ENCODE measurements at places on chromosomes 7 and 10. TPM values are rescaled to one million over a fixed set of nuclear protein-coding genes. Genes with fewer than 3 reads are reported as not detected.

DNA sequence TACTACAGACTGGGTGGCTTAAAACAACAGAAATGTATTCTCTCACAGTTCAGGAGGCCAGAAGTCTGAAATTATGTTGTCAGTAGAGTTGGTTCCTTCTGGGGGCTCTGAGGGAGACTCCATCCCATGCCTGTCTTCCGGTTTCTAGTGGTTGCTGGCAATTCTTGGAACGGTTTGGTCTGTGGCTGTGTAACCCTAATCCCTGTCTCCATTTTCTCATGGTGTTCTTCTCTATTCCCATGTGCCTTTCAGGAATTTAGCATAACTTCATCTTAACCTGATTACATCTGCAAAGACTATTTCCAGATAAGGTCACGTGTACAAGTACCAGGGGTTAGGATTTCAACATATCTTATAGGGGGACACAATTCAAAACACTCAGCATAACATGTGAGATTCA, 73.2 kb downstream of the FAM241B start:
- no peak overlapping the region for H3K4me3 ChIP-seq
- H3K27ac ChIP-seq, result no peak overlapping the region
- peaks cover 4% of the 10 kb centered on the region for H3K27me3 ChIP-seq
- no peak for DNase-seq
- H3K4me1 ChIP-seq, result no peaks in the 10 kb centered on the region

GRCh38 chr7:55970978-55971377, 6.6 kb downstream of the NIPSNAP2 start:
- no peaks in the 10 kb centered on the region for H3K36me3 ChIP-seq
- H3K27me3 ChIP-seq, result no peaks in the 10 kb centered on the region
- DNase-seq, result no peak

DNA sequence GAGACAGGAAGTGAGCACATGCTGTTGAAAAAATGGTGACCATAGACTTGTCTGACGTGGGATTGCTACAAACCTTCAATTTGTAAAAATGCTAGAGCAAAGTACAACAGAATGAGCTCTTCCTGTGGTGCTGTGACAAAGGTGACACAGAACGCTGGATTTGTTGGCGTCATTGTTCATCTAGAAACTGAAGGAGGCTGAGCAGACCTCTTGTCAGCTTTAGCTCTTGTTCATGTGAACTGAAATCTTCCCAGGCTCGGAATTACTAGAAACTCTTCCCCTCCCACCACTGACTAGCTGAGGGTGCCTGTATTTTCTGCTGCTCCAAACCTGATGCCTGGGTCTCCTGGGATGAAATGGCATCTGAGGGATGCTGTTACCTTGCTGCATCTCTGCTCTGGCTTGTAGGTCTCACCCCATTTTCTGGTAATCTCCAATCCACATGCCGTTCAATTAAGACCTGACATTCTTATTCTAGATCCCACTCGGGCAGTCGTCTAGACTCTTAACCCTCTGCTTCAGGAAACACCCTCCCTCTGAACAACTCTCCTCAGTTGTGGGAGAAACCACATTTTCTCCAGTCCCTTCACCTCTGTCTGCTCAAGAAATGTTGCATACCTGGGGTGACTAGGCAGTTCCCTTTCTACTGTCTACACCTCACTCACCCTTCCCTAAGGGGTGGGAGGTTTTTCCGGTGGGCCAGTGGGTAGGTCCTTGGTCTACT, 349.3 kb downstream of the CXCL12 start:
- H3K27ac ChIP-seq, result no peak overlapping the region
- no peaks in the 10 kb centered on the region for H3K36me3 ChIP-seq
- no peaks in the 10 kb centered on the region for H3K27me3 ChIP-seq
- DNase-seq, result no peak

- peaks cover 3% of the 10 kb centered on the region for H3K4me1 ChIP-seq
- no peak overlapping the region for H3K27ac ChIP-seq
- H3K27me3 ChIP-seq, result no peaks in the 10 kb centered on the region
- H3K4me3 ChIP-seq, result no peak overlapping the region
These were observed 78.8 kb downstream of the RALA start for GRCh38 chr7:39702133-39702532.

DNA sequence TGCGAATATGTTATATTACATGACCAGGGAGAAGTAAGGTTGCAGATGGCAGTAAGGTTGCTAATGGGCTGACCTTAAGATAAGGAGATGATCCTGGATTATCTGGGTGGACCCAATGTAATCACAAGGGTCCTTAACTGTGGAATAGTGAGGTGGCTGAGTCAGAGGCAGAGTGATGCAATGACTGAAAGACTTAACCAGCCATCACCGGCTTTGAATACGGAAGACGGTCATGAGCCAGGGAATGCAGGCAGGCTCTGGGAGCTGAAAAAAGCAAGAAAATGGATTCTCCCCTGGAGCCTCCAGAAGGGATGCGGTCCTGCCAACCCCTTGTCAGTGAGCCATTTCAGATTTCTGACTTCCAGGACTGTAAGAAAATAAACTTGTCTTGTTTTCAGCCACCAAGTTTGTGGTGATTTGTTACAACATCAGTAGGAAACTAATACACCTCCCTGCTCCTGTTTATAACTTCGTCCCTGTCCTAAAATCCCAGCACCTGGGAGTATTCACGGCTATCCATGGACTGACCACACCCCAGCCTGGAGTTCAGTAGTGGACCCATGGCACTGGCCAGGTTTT, 4.6 kb upstream of the C10orf95 start:
- no peak overlapping the region for H3K27ac ChIP-seq
- no peak for DNase-seq
- no peak overlapping the region for H3K4me3 ChIP-seq
- H3K36me3 ChIP-seq, result peaks cover 14% of the 10 kb centered on the region
- H3K4me1 ChIP-seq, result peaks cover 26% of the 10 kb centered on the region
- H3K27me3 ChIP-seq, result no peaks in the 10 kb centered on the region

DNA sequence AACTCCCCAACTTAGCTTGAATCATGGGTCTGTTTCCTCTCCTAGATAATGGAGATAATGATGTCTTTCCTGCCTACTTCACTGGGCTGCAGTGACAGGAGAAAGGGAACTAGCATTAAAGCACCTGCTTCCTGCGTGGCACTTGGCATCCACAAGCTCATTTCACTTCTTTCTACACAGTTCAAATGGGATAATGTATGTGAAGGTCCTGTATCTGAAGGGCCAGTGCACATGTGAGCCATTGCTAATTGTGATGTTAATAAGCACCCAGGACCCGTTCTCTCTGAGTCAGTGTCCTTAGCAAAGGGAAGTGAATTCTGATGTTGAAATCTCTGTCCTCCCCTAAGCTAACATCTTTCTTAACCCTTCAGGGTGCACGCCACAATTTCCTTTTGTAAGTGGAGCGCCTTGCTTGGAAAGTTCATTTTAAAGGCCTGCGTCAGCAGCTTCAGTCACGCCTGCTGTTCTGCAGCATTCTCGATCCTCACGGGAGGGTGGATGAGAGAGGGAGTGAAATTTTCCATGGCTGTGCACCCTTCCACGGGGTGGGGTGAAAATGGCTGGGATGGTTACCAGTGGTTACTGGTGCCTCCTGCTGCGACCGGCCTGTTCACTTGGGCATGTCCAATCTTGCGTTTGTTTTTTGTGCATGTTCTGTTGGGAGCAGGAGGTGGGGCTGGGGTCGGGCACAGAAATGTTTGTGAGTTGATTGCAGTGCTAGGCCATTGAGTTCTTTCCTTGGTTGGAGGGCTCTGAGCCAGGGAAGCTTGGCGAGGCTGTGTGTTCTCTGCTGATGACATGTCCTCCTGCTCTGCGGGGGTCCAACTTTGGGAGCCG, 59.2 kb downstream of the HK1 start:
- DNase-seq, result no peak
- no peak overlapping the region for H3K4me3 ChIP-seq
- peaks cover 38% of the 10 kb centered on the region for H3K4me1 ChIP-seq
- H3K36me3 ChIP-seq, result no peaks in the 10 kb centered on the region

- H3K36me3 ChIP-seq, result no peaks in the 10 kb centered on the region
- no peak for DNase-seq
- H3K4me3 ChIP-seq, result no peak overlapping the region
- no peak overlapping the region for H3K27ac ChIP-seq
- H3K4me1 ChIP-seq, result no peaks in the 10 kb centered on the region
These were observed 58.1 kb upstream of the SEC61G start for GRCh38 chr7:54817152-54817551.

DNA sequence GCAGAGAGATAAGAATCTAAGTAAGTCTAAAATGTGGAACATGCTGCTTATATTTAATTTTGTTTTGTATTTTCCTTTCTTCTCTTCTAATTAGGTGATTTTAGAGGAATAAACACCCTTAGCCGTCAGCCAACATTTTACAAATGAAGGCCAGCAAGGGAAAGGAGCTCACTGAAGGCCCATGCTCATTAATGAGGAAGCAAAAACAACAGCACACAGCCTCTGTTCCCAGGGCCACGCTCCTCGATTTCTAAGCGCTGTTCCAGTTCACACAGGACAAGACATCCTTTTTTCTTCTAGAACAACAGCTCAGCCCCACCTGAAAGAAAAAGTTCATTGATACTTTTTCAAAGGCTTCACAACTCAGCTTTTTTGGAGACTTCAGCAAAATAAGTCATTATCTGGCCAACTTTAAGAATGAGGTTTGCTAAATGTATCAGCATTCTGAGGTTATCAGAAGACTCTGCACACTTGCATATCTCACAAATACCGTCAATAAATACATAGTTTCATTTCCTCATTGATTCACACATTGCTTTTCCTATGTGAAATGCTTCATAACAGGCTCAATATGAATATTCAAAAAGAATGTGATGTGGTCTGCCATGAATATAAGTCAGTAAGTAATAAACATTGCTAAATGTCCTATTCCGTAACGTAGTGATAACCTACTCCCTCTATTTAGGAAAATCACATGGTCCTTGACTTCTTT, 34.8 kb upstream of the SFMBT2 start:
- H3K27me3 ChIP-seq, result no peaks in the 10 kb centered on the region
- DNase-seq, result no peak
- no peaks in the 10 kb centered on the region for H3K36me3 ChIP-seq
- no peak overlapping the region for H3K4me3 ChIP-seq
- H3K27ac ChIP-seq, result no peak overlapping the region

DNA sequence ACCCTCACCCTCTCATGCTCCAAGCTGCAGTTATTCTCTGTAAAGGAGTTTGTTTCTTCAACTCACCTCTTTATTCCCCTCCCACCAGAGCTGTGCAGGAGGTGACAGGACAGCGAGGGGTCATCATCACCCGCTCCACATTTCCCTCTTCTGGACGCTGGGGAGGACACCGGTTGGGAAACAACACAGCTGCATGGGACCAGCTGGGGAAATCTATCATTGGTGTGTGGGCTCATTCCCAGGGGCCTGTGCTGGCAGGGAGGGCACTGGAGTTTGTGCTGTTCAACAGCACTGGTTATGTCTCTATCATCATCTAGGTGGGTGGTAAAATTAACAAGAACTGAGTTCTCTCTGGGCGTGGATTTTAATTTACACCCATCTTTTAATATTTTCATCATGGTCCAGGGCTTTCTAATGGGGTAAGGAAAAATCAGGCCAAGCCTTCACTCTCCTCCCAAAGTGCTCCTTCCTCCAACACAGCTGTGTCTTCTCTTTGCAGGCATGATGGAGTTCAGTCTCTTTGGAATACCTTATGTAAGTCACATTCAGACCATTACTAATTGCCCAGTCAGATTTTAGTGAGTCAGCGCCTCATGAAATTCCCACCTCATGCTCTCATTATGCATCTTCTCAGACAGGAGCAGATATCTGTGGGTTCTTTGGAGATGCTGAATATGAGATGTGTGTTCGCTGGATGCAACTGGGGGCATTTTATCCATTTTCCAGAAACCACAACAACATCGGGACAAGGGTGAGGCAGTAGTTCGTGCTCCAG, 61.6 kb downstream of the PRSS58 start:
- no peak for DNase-seq
- no peaks in the 10 kb centered on the region for H3K4me1 ChIP-seq
- H3K27me3 ChIP-seq, result no peaks in the 10 kb centered on the region
- no peak overlapping the region for H3K27ac ChIP-seq

DNA sequence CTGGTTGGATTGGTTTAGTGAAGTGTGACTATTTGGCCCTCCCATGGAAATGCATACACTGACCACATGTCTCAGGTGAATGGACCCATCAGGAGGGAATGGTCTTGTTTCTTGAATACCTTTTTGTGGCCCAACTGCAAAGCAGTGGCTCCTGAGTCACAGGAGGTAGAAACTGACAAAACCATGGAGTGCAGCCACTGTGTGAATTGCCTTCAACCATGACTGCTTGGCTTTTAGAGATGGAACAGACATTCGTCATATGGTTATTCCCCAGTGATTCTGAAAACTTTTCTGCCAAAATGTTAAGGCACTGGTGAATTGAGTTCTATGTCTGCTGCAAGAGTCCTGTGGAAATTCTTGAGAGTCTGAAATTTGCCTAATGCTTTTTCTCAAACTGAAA, 64.7 kb downstream of the CDK14 start:
- DNase-seq, result no peak
- H3K4me3 ChIP-seq, result no peak overlapping the region
- no peaks in the 10 kb centered on the region for H3K36me3 ChIP-seq
- no peak overlapping the region for H3K27ac ChIP-seq
- H3K4me1 ChIP-seq, result no peaks in the 10 kb centered on the region

GRCh38 chr7:158361326-158361946, 226.2 kb downstream of the PTPRN2 start:
- no peaks in the 10 kb centered on the region for H3K4me1 ChIP-seq
- no peak overlapping the region for H3K4me3 ChIP-seq
- H3K27ac ChIP-seq, result no peak overlapping the region
- no peaks in the 10 kb centered on the region for H3K36me3 ChIP-seq
- no peaks in the 10 kb centered on the region for H3K27me3 ChIP-seq

- DNase-seq, result no peak
- no peaks in the 10 kb centered on the region for H3K27me3 ChIP-seq
- H3K36me3 ChIP-seq, result no peaks in the 10 kb centered on the region
- H3K4me1 ChIP-seq, result no peaks in the 10 kb centered on the region
These were observed 21.3 kb upstream of the IFIT2 start for GRCh38 chr10:89280508-89280907.

GRCh38 chr7:142362349-142362748, 104.5 kb upstream of the PRSS58 start:
- H3K27me3 ChIP-seq, result no peaks in the 10 kb centered on the region
- no peak for DNase-seq
- no peaks in the 10 kb centered on the region for H3K4me1 ChIP-seq
- H3K4me3 ChIP-seq, result no peak overlapping the region
- no peak overlapping the region for H3K27ac ChIP-seq

The LEP gene
- total RNA-seq, result not detected

The CRHR2 gene
- not detected for total RNA-seq

The NRBF2 gene
- total RNA-seq, result 17.7 TPM

The CAMK2B gene
- total RNA-seq, result not detected

The ZNF239 gene
- 0.85 TPM for total RNA-seq

The TMEM213 gene
- not detected for total RNA-seq

The CARD11 gene
- total RNA-seq, result 233 TPM

The CASTOR2 gene
- total RNA-seq, result 14.9 TPM

The KCND2 gene
- not detected for total RNA-seq

The SPDYE2 gene
- total RNA-seq, result 0.25 TPM

The ADAMTS14 gene
- total RNA-seq, result 1.1 TPM

The VAX1 gene
- total RNA-seq, result not detected

The NFE2L3 gene
- 0.68 TPM for total RNA-seq

The GNGT1 gene
- not detected for total RNA-seq

The AFAP1L2 gene
- total RNA-seq, result 2.8 TPM
